ENCODE measurements at places on chromosomes 7 and 10.

DNA sequence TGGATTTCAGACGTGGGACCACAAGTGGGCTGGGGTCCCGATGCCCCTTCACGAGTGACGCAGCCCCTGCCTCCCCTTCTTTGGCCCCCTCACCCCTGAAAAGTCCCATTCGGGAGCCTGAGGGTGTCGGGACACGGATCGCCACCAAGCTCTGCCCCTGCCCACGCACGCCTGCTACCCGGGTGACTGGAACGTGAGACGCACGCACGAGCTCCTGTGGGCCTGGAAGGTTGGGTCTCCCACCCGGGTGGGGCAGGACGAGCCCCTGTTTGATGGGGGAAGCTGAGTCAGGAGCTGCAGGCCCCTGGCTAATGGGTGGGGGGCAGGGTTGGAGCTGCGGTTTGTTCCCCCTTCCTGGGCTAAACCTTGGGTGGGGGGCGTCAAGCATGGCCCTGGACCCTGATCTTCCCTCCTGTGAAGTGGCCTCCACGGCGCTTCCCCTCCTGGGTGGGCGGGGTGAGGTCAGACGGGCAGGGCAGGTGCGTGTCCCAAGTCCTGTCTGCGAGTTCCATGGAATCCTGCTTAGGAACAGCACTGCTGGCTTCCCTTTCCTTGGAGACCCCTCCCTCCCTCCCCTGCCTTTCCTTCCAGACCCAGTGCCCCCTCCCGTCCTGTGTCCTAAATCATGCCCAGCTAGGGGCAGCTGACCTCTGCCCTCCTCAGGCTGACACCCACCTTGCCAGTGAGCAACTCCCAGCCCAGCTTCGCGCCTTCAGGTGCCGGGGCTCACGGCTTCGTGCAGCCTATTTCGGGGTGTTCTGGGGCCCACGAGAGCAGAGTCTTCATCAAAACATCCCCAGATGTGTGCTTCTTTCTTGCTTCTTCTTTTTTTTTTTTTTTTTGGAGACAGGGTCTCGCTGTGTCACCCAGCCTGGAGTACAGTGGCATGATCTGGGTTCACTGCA lies 5.3 kb upstream of the TMEM184A start:
- no peak for DNase-seq

DNA sequence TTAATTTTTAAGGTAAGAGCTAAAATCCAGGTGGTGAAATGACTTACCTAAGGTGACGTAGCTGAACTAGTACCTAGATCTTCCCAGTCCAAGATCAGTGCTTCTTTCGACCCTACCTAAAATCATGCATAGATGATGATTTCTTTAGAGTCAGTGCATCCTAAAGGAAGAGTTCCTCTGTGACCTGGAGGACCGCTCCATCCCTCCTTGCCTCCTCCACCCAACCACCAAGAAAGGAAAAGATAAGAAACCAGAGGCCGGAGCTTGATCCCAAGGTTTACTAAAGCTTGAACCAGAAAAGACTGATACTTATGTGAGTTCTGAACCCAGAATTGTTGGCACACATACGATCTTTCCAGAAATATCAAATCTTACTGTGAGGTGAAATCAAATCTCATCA lies 101.8 kb downstream of the CABCOCO1 start:
- DNase-seq, result no peak

GRCh38 chr10:78920011-78920410 lies 148.8 kb upstream of the ZMIZ1 start:
- DNase-seq, result no peak

DNA sequence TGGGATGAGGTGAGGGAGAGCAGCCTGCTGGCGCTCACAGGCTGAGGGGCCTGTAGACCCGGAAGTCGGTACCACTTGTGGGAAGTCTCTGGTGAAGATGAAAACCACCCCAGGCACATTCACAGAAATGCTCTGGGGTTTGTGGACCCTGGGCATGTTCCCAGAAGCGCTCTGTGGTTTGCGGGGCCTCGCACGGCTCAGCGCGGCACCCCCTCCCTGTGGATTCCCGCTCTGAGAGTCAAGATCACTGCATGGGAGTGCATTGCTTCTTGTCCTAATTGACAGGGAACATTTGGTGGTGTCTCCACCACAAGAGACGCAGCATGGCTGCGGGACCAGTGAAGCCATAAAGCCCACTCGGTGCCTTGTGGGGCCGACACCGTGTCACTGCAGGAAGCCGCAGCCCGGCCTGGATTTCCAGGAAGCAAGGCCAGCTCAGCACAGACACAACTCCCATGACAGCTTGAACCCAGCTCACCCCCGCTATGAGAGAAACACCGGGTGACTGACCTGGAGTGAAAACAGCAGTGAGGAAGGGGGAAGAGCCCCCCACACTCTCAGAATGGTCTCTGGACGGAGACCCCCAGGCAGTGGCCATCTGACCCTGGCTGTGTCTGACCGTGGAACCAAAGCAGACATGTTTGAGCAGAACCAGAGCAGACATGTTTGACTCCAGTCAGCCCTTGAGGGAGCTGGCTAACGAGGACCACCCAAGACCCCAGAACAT lies 157.2 kb downstream of the PTPRN2 start:
- no peak for DNase-seq

Data from stimulated activated CD8-positive, alpha-beta memory T cell treated with anti-CD3 and anti-CD28 coated beads, Interleukin-4, amount 100 ng/mL, for 1 hour (primary cell).